ENCODE measurements at places on chromosomes 6 and 20.

- peak; percentile 6 for DNase-seq
Measured at GRCh38 chr6:161694995-161695394, 421.1 kb upstream of the AGPAT4 start.

DNA sequence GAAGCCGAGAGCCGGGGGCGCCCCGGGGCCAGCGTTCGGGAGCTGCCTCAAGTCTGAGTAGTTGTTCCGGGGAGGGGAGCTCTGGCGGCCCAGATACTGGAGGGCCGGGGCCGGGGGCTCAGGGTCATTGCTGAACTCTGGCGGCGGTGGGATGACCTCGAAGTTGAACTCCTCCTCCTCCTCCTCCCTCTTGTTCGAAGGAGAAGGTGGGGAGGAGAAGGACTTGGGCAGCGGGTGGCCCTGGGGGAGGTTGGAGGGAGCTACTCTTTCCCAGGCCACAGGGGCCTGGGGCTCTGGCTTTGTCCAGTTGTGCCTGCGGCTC, 37.7 kb downstream of the C6orf132 start:
- DNase-seq = no peak

GRCh38 chr20:50655311-50655880, 35.9 kb downstream of the RIPOR3 start:
- no peak for DNase-seq

- no peak for DNase-seq
Measured at GRCh38 chr6:41594326-41594725, 43.9 kb upstream of the MDFI start.

GRCh38 chr6:8170754-8171153, 68.4 kb upstream of the EEF1E1 start:
- DNase-seq = no peak

DNA sequence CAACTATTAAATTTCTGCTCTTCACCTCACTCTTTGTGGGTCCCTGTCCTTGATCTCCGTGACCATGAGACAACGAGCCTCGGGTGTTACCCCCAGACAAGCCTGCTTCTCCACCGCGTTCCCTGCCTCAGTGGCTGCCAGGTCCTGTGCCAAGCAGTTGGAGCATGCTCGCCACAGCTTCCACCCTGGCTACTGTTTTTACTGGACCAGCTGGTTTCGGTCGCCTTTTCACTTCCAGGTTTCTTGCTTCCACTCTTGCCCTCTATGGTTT, 5.6 kb downstream of the TP53RK start:
- DNase-seq = no peak

DNA sequence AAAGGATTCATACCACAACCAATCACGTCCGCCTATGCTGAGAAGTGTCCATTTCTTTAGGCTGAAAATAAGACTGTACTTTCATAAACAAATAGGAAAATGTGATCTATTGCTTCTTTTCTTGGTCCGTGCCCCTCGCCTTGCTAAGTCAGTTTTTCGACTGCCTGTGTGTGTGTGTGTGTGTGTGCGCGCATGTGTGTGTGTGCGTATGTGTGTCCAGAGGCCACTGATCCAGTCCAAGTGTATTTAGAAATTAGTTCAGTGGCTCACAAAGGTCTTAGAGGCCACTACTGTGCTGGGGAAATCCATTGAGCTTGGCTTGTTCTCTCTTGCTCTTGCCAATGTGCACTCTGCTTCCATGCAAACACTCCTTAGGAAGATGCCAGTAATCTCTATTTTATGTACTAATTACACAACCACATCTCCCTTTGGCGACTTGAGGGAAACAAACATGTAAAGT, 50.5 kb downstream of the SLC22A23 start:
- no peak for DNase-seq

DNA sequence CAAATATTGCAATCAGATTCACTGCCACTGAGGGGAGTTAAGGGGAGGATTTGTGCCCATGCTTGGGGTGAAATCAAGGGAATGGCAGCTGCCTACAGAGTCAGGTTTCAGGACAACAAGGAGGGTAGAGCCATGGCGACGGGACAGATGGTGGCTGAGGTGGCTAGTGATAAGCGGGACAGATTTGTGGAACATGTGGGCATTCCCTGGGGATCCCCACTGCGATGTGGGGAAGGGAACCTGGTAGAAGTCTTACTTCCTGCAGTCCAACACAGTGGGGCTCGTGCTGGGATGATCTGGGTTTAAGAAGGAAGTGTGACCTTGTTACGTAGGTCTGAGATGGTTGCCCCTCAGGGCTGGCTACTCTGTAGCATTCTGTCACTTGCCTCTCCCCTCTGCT, 292.0 kb upstream of the JARID2 start:
- no peak for DNase-seq

DNA sequence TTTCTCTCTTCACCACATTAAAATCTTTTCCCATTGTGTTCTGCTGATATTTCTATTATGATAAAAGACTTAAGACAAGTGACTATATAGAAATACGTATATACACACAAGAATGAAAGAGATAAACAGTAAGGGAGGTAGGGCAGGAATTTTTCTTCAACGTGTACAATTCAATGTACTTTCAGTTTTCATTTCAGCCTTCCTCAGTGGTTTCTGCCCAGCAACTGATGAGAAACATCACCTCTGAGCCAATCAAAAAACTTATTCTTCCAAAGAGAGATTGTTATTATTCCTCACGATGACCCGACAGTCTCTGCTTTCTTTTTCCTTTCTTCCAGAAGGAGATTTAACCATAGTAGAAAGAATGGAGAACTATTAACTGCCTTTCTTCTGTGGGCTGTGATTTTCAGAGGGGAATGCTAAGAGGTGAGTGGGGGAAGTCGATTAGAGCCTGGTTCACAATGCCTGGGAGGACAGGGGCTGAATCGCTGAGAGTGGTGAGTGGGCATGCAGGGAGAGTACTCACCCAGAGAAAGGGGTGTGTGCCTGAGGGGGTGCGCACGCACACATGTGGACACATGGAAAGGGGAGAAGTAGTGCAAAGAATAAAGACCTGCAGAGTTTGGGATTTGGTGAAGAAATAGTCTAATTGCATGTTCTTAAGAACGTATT, at the start of gene BTN3A1:
BTN3A1 (plus strand) TSS at position 289 of the 672 bp plus-strand sequence. CDS start 3,289 bp downstream, outside the sequence.
- peak; percentile 83 for DNase-seq
